ENCODE measurements at places on chromosomes 13 and 19. TPM values are rescaled to one million over a fixed set of nuclear protein-coding genes. Genes with fewer than 3 reads are reported as not detected.

RNF225 gene
- 0.13 TPM for total RNA-seq

OLFM4 gene
- total RNA-seq: 0.20 TPM

TMEM59L gene
- total RNA-seq: 4.1 TPM

IGFL2 gene
- 0.13 TPM for total RNA-seq

VSIG10L gene
- 1.2 TPM for total RNA-seq

Measured in smooth muscle cell of the pulmonary artery (primary cell).